ENCODE measurements at places on chromosomes 3 and 15. TPM values are rescaled to one million over a fixed set of nuclear protein-coding genes. Genes with fewer than 3 reads are reported as not detected.

The CILP gene
- total RNA-seq, result not detected

The ANKRD63 gene
- total RNA-seq, result not detected

The PLA2G4D gene
- total RNA-seq, result not detected

The PRRT3 gene
- total RNA-seq, result 1.1 TPM

The HDC gene
- not detected for total RNA-seq

The NMNAT3 gene
- total RNA-seq, result 0.86 TPM

The ABI3BP gene
- total RNA-seq, result 14.5 TPM

- DNase-seq, result no peak
Measured at GRCh38 chr15:88797663-88798339, 5.4 kb upstream of the ACAN start.

GRCh38 chr3:171489348-171489747 is 29.1 kb upstream of the TNIK start:
- DNase-seq, result no peak

DNA sequence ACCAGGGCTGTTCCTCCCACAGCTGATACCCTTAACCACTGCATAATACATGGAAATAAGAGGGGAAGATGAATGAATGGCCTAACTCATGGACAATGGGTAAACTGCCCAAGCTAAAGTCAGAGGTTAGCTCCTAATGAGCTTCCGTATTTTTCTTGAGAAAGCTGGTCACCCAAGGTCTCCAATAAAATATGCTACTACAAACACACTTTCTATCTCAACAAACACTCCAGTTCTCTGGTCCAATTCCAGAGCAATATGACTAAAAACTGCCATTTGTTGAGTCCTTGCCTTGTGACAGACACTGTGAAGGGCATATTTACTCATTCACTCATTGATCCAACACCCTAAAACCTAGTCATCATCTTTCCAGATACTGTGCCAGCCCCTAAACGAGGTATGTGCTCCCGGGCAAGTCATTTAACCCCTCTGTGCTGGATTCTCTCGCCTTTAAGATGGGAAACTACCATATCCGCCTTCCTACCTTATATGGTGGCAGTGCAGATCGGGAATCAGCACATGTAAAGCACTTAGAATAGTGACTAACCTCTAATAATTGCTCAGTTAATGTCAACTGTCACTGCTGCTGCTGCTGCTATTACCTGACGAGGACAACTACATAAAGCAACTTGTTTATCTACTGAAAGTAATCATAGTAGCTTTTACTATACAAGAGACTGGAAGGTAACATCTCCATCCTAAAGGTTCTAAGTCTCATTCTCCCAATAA is 89.1 kb downstream of the XXYLT1 start:
- no peak for DNase-seq

DNA sequence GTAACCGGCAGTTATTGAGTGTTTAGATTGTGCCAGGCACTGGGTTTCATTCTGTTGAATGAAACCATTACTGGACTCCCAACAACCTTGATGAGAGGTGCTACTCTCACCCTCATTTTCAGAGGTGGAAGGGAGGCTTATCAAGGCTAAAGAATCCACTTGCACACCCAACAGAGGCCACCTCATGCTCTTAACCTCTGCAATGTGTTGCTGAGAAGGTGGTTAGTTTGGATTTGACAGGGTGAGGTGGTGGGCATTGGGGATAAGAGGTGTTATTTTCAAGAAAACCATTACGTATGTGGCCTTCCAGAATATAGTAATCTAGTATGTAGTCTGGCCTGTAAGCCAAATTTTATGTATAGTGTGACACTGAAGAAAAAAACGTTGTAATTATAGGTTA is 73.1 kb downstream of the FHIT start:
- no peak for DNase-seq

DNA sequence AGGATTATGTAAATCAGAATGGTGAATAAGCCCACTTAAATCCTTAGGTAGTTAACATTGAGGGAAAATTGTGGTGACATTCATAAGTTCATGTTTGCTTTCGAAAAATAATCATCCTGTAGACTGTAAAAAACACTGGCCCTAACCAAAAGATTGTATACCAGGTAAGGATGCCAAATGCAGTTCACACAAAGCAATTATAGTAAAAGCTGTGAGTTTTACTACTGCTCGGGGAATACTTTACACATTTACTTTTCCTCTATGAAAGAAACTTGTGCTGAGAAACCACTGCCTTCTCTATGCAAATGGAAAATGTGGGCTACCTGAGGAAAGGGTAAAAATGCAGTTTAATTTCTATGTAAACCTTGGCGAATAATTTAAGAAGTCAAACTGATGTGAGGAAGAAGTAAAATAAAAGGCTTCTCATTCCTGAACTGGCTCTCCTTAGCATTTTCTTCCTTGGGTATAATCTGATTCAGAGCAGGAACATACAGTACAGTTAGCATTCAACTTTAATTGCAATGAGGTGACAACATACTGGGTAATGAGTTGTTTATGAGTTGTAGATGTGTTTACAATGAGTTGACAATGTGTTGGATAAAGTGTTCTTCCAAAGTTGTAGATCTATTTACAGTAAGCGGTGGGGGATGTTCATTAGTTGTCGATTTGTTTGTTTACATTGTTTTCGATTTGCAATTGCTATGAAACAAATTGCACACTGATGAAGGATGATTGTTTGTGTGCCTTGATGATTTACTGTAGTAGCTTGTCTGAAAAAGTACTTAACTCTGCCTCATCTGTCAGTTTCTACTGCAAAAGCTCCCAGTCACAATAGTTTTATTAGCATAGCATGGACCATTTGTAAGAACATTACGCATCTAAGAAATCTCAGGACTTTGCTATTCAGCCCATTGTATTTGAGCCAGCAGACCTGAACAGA is 453.0 kb upstream of the DPH6 start:
- DNase-seq, result no peak

GRCh38 chr15:65757256-65757655 is 34.8 kb downstream of the DENND4A start:
- DNase-seq, result no peak

GRCh38 chr15:69636169-69636915 is 183.7 kb downstream of the RPLP1 start:
- no peak for DNase-seq

GRCh38 chr3:50994537-50994936 is 319.8 kb downstream of the DOCK3 start:
- DNase-seq, result no peak

GRCh38 chr3:185595526-185595925 is 9.4 kb downstream of the SENP2 start:
- DNase-seq, result no peak

GRCh38 chr3:138472141-138472825 is 37.9 kb downstream of the ESYT3 start:
- DNase-seq, result no peak

- DNase-seq, result no peak
Measured at GRCh38 chr15:74170071-74170844, 3.3 kb upstream of the ISLR start.

GRCh38 chr15:55824857-55825613 is 82.1 kb upstream of the PRTG start:
- no peak for DNase-seq

Measured in pulmonary artery endothelial cell (primary cell).